ENCODE measurements at places on chromosomes 2 and 18. TPM values are rescaled to one million over a fixed set of nuclear protein-coding genes. Genes with fewer than 3 reads are reported as not detected.

DNA sequence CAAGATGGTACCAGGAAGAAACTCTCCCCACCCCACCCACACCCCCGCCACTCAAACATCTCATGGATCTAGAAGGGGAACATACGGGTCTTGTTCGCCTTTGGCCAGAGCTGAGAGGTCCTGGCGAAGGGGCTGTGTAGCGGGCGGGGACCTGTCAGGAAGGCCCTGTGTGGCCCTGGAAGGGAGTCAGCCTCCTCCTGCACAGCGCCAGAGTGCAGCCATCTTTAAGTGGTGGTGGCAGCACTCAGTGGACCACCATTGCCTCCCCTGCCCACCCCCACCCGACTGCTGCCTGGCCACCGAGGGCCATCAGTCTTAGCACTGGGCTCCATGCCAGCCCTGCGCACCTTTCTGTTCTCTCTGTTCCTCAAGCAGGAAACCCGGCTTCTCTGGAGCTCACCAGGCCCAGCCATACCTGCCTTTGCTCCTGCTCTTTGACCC is 11.6 kb upstream of the FAHD2A start:
- no peak for DNase-seq

DNA sequence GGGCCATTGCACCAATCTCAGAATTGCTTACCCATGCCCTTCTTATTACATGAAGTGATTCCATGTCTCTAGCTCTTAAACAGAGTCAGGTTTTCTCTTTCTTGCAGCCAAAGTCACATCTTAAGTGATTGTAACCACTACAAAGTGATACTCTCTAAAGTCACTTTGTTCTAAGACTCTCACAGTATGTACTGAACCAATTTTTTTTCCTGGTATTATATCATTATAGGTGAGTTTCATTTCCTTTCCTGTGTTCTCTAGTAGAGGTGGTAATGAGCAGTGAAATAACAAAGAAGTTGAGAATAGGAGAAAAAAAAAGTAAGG is 66.3 kb upstream of the DARS1 start:
- DNase-seq, result no peak

DNA sequence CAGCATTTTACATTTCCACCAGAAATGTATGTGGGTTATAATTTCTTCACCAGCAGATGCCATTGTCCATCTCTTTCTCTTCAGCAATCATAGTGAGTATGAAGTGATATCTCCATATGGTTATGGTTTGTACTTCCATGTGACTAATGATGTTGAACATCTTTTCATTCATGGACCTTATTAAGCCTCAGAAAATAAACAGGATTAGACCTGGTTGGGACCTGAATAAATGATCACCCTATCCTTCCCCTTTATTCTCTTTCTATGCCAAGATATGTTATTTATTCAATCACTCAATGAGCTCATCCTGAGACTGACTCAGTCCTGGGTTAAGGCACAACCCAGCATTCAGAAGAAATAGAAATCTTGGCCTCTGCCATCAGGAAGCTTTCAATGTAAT is 86.6 kb downstream of the ANTXR1 start:
- peak; percentile 15 for DNase-seq

DNA sequence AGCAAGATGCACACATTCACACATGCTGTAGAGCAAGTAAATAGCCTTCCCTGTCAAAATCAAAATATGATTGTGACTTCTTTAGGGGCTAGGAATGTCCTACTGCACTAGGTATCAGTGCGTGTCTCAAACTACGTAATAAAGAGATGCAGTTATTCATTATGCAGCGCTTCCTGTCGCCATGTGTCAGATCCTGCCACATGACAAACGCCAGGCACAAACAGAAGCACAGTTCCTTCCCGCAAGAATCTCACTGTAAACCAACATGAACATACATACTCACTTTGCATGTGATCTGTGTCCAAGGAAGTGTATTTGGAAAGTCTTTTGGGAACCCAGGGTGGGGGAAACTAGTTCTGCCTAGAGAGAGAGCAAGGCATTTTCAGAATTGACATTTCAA is 599.9 kb downstream of the RNF144A start:
- DNase-seq, result no peak

GRCh38 chr2:29123617-29124349 is 8.6 kb downstream of the CLIP4 start:
- DNase-seq, result peak; percentile 90

- DNase-seq, result no peak
Observed at GRCh38 chr18:13612196-13612997, 114.0 kb downstream of the FAM210A start.

GRCh38 chr2:236319036-236319435 is 54.8 kb upstream of the ASB18 start:
- no peak for DNase-seq

DNA sequence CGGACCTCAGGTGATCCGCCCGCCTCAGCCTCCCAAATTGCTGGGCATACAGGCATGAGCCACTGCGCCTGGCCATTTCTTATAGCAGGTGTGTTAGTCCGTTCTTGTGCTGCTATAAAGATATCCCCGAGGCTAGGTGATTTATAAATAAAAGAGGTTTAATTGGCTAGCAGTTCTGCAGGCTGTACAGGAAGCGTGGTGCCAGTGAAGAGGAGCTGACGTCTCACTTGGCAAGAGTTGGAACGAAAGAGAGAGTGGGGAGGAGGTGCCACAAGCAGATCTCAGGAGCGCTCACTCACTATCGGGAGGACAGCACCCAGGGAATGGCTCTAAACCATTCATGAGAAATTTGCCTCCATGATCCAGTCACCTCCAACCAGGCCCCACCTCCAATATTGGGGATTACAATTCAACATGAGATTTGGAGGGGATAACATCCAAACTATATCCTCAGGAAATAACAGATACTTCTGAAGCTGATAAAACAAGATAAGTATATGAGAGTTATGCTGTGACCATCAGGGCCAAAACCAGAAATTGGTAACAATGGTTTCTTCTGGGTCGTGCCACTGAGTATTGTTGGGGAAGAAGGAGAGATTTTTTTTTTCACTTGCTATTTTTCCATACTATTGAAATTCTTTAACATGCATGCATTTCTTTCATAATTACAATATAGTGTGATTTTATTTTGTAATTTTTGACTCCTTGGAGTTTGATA is 7.4 kb upstream of the RMC1 start:
- DNase-seq, result no peak

DNA sequence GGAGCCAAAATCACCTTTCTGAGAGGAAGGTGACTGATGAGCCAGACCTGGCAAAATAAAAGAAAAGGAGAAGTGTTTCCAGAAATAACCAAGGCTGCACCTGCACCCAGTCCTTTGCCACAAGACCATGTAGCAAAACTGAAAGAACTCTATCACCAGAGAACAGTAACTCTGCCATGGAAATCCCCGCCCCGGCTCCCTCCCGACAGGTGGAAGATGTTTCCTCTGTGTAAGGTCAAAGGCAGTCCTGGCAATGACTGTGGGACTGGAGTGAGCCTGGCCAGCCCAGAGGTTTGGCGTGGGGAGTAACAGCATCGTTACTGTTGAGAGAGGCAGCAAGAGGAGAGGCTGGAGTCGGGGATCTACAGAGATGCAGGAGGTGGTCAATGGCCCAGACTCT is 42.3 kb downstream of the SPRED2 start:
- no peak for DNase-seq

GRCh38 chr2:232838406-232838874 is 31.6 kb upstream of the SNORC start:
- peak; percentile 66 for DNase-seq

DNA sequence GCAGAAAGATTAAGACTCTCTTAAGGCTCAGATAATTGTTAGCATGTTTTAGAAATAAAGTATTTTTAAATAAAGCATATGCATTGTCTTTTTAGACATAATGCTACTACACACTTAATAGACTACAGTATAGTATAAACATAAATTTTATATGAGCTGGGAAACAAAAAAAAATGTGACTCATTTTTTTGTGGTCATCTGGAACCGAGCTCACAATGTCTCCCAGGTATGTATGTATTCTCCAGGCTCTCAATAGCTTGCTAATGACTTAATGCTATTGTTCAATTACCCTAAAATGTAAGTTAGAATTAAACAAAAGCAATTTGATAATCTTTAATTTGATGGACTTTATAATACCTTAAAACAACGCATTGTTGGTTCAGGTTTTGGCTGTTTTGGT is 167.2 kb downstream of the NUP35 start:
- DNase-seq, result peak; percentile 25

GRCh38 chr2:8433390-8433789 is 248.5 kb upstream of the ID2 start:
- no peak for DNase-seq

GRCh38 chr2:179186126-179186525 is 78.5 kb downstream of the SESTD1 start:
- DNase-seq, result peak; percentile 7

DNA sequence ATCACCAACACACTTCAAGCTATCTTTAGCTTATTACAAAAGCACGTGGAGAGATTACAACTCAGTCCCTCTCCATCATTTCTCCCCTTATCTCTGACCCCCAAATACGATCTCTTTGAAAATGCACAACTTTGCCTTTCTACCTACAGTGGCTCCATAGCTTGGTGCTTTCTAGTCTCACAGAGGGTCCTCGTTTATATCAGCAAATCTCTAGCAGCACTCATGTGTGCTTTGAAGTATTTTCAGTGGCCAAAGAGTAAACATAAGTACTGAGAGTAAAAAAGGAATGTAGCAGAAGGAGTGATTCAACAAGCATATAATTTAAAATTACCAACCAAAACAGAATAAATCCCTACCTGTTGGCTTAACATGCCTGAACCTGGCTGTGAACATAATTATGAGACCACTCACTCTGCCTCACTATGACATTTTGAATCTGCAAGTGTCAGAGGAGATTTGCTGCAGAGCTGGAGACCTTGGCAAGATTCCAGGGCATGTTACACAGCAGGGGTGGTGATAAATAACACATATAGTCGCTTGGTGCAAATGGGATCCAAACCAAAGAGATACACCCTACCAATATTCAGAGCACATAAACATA is 54.6 kb downstream of the LAMA3 start:
- no peak for DNase-seq

DNA sequence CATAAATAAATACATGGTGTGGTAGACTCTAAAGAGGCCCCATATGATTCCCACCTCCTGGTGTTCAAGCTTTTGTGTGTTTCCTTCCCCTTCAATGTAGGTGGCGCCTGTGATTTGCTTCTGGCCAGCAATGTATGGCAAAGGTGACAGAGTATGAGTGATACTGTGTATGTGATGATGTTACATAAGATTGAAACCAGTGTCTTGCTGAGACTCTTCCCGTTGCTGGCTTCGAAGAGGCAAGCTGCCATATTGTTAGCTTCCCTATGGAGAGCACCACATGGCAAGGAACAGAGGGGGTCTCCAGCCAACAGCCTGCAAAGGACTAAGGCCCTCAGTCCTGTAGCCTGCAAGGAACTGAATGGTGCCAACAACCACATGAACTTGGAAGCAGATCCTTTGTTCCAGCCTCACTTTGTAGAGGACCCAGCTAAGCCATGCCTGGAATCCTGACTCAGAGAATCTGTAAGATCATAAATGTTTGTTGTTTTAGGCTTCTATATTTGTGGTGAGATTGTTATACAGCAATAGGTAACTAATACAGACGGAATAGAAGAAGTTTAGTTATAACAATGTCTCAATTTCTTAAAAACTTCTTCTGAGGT is 1.7 kb upstream of the SMAD4 start:
- DNase-seq, result peak; percentile 25

DNA sequence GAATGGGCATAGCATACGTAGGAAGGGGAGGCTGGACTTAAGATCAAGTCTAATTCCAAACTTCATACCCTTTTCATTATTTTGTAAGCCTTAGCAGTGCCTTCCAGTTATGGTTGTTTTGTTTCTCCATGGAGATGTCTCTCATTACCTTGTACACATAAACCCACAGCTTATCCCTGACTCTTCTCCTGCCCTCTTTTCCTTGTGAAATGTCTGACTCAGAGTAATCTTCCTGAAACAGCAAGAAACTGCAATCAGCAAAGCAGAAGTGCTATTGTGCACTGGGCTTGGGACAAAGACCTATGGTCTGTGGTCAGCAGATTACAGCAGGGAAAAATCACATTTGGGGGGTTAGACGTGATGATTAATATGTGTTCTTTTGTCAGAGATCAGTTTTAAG is 176.7 kb downstream of the IKZF2 start:
- DNase-seq, result peak; percentile 83

GRCh38 chr2:173146590-173146989 is 70.9 kb downstream of the MAP3K20 start:
- no peak for DNase-seq

DNA sequence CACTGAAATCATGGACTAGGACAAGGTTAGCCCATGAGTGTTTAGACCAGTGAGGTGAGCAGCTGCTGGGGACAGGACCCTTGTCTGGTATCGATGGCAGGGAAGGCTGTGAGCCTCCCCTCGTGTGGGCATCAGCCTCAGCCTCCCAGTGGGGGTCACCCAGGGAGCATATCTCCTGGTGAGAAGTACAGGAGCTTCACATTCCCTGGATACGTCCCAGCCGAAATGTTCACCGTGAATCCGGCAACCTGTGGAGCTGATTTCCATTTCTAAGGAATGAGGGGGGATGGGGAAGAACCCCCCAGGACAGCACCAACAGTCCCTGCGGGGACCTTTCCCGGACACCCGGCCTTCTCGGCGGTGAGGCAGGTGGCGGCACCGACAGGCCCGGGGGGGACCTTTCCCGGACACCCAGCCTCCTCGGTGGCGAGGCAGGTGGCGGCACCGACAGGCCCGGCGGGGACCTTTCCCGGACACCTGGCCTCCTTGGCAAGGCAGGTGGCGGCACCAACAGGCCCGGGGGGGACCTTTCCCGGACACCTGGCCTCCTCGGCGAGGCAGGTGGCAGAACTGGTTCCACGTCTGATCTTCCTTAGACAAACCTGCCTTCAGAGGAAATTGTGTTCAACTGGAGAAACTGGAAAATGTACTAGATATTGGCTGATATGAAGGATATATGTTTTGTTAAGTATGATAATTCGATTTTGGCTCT is 21.2 kb downstream of the RTP5 start:
- DNase-seq, result no peak

DNA sequence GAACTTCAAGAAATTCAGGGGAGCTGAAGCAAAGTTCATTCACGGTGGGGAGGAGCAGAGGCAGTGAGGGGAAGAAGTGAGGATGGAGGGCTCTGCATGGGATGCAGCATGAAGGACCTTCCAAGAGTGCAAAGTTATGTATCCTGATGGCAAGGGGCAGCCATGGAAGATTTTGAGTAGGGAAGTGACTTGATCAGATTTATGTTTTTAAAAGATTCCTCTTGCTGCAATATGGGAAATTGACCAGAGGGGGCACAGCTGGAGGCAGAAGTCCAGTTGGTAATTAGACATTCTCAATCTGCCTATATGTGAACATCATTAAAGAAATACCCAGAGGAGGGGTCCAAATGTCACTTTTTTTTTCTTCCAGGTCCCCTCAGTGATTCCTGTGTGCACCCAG is 21.5 kb upstream of the ANXA4 start:
- DNase-seq, result no peak

Gene KCNE4
- total RNA-seq, result 11.4 TPM

Gene FBXO48
- total RNA-seq, result 0.91 TPM

Gene STPG4
- total RNA-seq, result not detected

Gene CFC1
- total RNA-seq, result not detected

Gene TMEM182
- total RNA-seq, result 11.1 TPM

Gene RAX
- not detected for total RNA-seq

Gene SGO2
- 17.3 TPM for total RNA-seq

Gene RUFY4
- total RNA-seq, result not detected

Gene CRACDL
- not detected for total RNA-seq

Gene ITGA6
- 47.7 TPM for total RNA-seq

Gene OTOS
- total RNA-seq, result not detected

All from M059J (cell line).